Spleen (tissue), 13 donors: ENCODE measurements at places on chromosomes 16 and 17. TPM values are rescaled to one million over a fixed set of nuclear protein-coding genes. Genes with fewer than 3 reads are reported as not detected.
A peak's percentile ranks its signal among the peaks of the same experiment; 100 is the strongest.

- peak; percentile 91 for DNase-seq
Measured at GRCh38 chr17:49223517-49224197, 6.9 kb downstream of the PHOSPHO1 start.

GRCh38 chr17:55487695-55488432 is 23.4 kb downstream of the SMIM36 start:
- no peak for DNase-seq

GRCh38 chr17:82314012-82314726 is 3.2 kb downstream of the CD7 start:
- DNase-seq, result peak; percentile 73

- DNase-seq, result no peak
Measured at GRCh38 chr17:46950342-46950996, 27.5 kb downstream of the GOSR2 start.

- peak; percentile 71 for DNase-seq
Measured at GRCh38 chr17:61467416-61468262, 15.4 kb downstream of the TBX4 start.

DNA sequence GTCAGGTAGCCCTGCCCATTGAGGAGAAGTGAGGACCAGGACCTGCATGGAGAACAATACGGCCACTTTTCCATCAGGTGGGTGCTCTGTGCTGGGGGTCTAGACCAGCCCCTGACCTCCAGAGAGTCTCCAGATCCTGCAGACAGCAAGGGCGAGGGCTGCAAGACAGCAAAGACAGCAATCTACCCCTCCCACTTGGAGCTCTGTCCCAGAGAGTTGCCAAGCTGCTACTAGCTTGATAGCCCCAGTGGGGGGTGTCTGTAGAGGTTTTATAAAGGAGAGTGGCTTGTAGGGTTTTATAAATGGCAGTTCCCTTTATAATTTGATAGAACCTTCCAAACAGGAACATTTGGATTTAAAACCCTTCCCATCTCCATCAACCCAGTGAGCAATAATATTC is 16.7 kb upstream of the SLFN11 start:
- DNase-seq, result no peak

DNA sequence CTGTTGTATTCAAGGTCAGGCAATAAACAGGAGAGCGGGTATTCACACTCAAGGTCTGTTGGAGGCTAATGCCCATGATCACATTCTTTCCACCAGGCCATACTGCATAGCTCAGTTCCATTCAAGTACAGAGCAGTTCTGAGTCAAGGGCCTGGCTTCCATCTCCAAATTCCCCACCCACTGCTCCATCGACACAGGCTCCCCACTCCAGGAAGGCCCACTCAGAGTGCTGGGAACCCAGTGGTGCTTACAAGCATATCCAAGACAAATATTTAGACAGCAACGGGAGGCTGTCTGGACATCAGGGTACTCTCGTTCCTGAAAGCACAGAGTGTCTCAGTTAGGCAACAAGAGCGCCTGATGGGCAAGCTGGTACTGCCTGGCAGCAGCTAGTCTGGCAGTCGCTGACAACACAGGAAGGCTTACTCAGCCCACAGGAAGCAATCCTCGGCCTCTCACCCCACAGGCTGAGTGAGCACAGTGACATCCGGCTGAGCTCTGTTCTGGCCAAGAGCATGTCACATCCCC is 40.9 kb downstream of the RFFL start:
- DNase-seq, result peak; percentile 94

- no peak for DNase-seq
Measured at GRCh38 chr16:65739518-65739917, 617.7 kb upstream of the CDH11 start.

The TMEM97 gene
- total RNA-seq, result 5.4 TPM

DNA sequence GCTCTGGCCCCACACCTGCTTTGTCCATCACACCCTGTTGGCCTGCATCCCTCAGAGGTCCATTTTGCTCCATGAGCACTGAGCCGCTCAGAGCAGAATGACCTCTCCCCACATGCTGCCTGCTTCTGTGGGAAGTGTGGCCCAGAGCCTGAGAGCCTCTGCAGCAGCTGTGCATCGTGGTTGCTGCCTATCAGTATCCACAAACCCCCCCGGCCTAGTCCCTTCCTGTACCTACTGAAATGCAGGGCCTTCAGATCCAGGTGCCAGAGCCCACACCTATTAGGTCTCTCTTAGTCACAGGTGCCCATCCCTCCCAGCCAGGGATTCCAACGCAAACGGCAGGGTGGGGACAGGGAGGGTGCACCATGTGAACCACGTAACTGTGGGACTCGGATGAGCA is 16.6 kb upstream of the TRPV3 start:
- no peak for DNase-seq

The NGFR gene
- 15.6 TPM for total RNA-seq

DNA sequence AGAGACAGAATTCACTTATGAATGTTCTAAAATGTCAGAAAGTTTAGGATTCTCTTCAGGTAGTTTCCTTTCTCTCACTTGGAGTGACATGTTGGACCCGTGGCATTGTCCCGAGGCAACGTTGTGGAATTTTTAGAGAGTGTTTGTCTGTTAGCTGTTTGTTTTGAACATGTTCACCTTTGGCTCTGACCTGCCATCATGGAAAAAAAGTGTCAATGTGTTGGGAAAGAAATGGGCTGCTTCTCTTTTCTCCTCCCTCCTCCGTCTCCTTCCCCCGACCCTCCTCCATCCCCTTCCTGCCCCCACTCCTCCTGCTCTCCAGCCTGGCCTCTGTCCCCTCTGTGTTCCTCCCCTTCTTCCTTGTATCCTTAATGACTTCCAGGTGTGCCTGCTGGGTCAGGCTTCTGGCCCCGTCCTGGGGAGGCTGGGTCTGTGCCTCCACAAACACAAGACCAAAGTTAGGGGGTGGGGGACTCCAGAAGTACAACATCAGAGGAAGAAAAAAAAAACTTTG is 463.1 kb downstream of the MAF start:
- DNase-seq, result no peak

GRCh38 chr17:68993112-68993511 is 37.9 kb upstream of the ABCA8 start:
- no peak for DNase-seq

The TIGD7 gene
- total RNA-seq, result 8.0 TPM

DNA sequence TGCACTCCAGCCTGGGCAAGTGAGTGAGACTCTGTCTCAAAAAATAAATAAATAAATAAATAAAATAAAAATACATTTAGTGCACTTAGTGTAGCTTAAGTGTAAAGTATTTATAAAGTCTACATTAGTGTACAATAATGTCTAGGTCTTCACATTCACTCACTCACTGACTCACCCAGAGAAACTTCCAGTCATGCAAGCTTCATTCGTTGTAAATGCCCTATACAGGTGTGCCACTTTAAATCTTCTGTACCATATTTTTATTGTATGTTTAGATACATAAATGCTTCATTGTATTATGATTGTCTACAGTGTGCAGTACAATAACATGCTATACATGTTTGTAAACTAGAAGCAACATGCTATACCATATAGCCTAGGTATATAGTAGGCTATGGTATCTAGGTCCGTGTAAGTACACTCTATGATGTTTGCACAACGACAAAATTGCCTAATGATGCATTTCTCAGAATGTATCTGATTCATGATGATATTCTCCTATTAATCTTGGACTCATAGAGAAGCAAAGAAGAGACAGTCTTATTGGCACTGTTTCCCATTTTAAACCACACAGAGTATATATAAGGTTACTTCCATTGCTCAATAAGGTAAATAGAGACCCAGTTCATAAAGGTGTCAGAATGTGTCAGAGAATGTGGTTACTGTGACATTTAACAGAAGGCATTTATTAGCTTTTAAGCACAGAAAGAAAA is 1314.9 kb downstream of the CDH11 start:
- no peak for DNase-seq

The EPN3 gene
- not detected for total RNA-seq

DNA sequence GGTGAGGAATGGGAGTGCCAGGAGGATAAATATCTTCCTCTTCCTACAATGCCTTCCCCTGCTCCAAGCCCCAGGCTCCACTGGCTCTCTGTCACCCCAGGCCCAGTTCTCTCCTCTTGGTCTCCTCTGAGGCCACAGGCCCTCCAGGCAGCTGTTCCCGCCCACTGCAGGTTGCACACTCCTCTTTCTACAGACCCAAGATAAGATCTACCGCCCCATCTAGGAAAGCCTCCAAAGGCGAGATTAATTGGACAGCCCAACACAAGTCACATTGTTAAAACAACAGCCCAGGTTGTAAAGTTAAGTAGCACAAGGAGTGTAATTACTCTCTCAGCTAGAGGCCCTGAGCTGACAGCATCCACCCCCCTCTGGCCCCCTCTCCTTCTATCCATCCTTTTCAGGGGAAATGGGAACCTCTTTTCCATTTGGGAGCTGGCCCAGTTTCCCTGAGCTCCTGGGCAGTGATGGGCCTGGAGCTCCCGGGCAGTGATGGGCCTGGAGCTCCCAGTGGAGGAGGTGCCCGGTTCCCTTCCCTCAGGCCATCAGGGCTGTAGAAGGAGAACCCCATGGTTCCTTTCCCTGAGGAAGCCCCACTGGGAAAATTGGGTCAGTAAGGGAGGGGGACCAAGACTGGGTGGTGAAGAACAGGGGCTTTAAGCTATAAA is 7.3 kb downstream of the DLX4 start:
- no peak for DNase-seq

The CES3 gene
- total RNA-seq, result 0.32 TPM

The AATF gene
- total RNA-seq, result 30.4 TPM

The CCL4L2 gene
- total RNA-seq, result 6.4 TPM

The PSKH1 gene
- 26.0 TPM for total RNA-seq

GRCh38 chr17:9272501-9273200 is 251.3 kb downstream of the NTN1 start:
- DNase-seq, result no peak

DNA sequence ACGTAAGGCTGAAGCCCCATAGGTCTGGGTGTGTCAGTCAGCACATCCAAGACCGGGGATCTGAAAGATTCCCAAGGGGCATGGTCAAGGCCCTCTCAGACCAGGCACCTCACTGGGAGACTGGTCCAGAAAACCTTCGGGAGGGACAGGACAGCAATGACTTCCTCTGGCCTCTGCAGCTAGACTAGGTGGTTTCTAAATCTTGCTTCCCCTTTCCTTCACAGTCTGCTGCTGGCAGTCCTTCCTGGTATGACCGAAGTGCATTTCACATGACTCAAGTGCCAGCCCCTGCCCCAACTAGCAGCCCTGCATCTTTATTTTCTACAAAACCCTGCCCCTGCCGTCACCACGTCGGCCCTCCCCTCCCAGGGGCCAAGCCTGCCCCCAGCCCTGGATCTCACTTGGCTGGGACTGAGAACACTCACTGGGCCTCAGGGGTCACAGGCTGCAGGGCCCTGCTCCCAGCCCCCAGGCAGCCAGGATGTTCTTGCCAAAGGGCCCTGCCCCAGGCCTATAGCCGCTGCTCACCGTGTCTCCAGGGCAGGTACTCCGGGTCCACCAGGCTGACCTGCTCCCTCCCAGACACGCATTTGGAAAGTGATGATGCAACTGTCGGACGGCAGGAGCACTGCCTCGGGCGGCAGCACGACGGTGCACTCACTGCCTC is 18.3 kb downstream of the POLR3K start:
- DNase-seq, result peak; percentile 86

The MT3 gene
- total RNA-seq, result not detected

The SEPTIN1 gene
- total RNA-seq, result 93.4 TPM

GRCh38 chr16:69204172-69204571 is 17.2 kb downstream of the SNTB2 start:
- DNase-seq, result no peak

- no peak for DNase-seq
Measured at GRCh38 chr17:68034452-68034776, 1.1 kb upstream of the KPNA2 start.

The TBX21 gene
- 12.2 TPM for total RNA-seq

- DNase-seq, result no peak
Measured at GRCh38 chr16:24975428-24975889, 39.7 kb downstream of the ARHGAP17 start.

The EVI2A gene
- 39.4 TPM for total RNA-seq

- DNase-seq, result no peak
Measured at GRCh38 chr17:65017207-65017774, 39.2 kb downstream of the GNA13 start.

The PDF gene
- 10.4 TPM for total RNA-seq

The KRT13 gene
- not detected for total RNA-seq

The TPPP3 gene
- total RNA-seq, result 2.5 TPM

DNA sequence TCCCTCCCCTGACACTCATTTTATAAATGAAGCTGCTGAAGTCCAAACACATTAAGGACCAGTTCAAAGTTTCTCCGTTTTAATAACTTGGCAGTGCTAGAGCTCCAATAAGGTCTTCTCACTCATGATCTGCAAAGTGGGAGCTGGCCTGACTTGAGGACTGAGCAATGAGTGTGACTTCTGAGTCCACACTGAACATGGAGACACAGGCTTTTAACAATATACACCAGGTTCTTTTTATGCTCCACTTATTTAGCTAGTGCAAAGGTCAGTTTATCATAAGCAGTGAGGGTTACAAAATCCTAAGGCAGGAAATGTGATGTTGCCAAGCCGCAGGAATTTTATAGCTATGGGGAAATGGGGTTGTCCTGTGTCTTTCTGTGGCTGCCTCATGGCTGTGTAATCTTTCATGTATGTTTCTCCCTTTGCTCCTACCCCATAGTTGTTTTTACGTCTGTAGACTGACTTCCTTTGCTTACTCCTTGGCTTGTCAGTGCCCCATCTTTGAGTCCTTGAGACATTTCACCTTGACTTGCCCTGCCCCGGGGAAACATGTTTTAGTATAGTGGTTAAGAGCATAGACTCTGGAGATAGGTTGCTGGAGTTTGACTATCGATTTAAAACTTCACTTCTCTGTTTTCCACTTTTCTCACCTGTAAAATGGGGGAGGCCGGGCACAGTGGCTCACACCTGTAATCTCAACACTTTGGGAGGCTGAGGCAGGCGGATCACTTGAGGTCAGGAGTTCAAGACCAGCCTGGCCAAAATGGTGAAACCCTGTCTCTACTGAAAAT is 12.2 kb upstream of the MMD start:
- no peak for DNase-seq

DNA sequence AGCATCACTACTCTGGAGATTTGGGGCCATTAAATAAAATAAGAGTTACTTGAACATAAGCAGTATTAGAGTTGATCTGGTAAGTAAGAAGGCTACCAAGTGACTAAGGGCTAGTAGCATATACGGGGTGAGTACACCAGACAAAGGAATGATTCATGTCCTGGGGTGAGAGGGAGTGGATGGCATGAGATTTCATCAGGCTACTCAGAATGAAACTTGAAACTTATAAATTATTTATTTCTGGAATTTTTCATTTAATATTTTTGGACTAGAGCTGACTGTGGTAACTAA is 2.3 kb downstream of the SLFN5 start:
- DNase-seq, result no peak
